Naive thymus-derived CD8-positive, alpha-beta T cell (primary cell): ENCODE measurements at places on chromosomes 16 and 17.

DNA sequence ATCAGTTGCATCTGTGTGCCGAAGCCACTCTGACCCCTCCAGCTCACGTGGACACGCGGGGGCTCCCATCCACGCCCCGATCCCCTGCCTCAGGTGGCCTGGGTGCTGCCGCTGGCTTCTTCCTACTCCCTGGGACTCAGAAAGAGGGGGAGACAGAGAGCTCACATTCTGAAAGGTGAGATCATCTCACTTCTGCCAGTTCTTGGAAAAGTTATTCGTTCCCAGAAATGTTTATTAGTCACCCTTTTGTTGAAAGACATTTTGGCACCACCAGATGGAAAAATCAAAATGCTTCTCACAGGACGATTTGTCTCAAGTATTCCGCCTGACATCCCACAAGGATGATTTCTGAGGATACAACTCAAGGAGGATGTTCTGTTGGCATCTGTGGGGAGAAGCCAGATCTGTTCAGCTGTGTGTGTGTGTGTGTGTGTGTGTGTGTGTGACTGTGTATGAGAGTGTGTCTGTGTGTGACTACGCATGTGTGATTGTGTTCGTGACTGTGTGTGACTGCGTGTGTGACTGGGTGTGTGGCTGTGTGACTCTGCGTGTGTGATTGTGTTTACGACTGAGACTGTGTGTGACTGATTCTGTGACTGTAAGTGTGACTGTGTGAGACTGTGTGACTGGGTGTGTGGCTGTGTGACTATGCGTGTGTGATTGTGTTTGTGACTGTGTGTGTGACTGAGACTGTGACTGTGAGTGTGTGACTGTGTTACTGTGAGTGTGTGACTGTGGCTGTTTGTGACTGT lies 207.3 kb downstream of the NTN1 start:
- no peak for DNase-seq

GRCh38 chr16:30458561-30459394 lies 13.1 kb upstream of the SEPHS2 start:
- peak; percentile 42 for DNase-seq

DNA sequence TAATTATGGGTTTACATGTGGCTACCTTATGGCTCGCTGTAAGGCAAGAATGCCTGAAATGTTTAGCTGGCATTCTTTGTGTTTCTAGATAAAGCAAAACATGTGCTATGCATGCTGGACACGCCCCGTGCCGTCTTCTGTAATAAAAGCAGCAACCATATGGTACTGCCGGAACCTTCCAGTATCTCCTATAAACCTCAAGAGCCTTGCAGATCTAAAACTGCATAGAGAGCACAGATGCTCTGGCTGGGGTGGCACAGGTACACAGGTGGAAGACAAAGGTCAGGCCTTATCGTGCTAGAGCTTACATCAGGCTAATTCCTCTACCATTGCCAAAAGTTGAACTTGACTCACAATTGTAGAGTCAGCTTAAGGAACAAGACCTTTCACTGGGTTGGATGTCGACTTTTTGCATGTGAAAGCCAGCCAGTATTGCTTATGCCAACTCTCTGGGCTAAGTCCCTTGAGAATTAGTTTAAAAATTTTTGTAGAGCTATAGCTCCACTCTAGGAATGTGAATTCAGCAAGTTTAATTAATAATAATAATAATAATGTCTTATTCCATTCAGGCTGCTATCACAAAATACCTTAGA lies 187.4 kb upstream of the CACNG5 start:
- DNase-seq: no peak

DNA sequence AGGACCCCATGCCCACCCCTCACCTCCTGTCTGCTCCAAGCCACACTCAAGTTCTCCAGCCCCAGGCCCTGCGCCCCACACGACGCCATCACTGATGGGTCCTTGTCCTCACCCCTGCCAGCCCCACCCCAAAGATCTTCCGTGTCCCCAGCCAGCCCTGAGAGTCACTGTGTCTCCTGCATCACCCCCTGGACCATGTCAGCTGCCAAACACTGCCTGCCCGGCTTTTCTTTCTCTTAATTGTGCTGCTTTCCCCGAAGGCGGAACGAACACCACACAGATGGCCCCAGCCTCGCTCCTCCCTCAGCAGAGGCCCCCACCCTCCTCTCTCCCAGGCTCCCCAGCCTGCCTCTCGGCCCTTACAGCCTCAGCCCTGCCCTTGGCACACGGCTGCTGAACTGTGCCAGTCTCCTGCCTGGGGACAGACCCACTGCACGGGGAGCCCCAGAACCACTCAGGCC lies 4.8 kb upstream of the GAA start:
- DNase-seq: no peak

GRCh38 chr17:57379895-57380434 lies 123.6 kb downstream of the MSI2 start:
- no peak for DNase-seq

DNA sequence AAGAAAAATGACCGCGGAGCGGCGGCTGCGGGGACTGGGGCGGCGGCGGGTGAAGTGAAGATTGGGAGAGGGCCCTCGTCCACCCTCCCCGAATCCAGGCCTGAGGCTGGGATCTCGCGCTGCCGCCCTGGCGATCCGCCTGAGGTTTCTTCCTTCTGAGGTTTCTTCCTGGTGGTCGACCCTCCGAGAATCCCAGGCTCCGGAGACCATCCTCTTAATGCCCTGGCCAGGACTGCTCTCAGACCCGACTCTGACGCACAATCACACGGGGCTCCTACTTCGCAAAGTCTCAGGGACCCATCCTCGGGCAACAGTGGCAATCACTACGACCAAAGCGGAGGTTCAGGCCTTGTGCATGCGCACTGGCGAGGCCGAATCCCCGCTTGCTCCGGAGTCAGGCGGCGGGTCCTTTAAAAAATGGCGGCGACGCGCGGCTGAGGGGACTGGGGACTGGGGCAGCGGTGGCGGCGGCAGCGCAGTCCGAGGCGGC lies 18.0 kb upstream of the KCNJ18 start:
- DNase-seq: no peak

- no peak for DNase-seq
Observed at GRCh38 chr16:79339863-79340262, 260.7 kb downstream of the MAF start.

DNA sequence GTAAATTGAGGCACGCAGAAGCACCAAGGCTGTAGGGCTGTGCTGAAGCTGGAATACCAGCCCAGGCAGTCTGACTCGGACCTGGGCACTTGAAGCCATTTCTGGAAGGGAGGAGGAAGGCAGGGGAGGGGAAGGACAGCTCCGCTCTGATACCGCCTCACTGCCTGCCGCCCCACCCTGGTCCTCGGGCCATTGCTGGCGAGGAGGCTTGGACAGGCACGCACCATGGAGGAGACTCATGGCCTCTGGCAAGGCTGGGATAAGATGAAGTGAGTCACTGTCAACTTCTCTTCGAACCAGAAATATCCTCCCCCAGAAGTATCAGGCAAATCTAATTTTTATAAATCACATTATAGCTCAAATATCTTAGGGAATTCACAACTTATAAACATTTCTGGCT lies 81.3 kb downstream of the SDK2 start:
- no peak for DNase-seq

DNA sequence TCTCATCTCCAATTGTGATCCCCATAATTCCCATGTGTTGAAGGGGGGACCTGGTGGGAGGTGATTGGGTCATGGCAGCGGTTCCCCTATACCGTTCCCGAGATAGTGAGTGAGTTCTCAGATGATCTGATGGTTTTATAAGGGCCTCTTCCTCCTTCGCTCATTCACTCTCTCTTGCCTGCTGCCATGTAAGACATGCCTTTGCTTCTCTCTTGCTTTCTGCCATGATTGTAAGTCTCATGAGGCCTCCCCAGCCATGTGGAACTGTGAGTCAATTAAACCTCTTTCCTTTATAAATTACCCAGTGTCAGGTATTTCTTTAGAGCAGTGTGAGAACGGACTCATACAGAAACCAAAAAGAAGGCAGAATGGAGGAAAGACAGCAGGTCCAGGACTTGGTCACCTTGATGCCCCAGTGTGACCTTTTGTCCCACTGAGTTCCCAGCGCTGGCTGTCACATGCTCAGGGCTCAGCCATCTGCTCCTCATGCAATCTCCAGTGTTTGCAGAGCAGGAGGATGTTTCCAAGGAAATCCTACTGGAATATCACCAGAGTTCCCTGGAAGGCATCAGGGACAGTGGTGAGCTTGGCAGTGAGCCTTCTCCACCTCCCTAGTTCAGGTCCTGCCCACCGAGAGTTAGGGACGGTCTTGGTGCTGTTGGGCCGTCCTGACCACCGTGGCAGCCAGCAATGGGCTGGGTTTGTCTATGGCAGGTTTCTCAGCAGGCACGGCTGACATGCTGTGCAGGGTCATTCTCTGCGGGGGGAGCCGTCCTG lies 96.7 kb downstream of the SEC14L1 start:
- DNase-seq: no peak

DNA sequence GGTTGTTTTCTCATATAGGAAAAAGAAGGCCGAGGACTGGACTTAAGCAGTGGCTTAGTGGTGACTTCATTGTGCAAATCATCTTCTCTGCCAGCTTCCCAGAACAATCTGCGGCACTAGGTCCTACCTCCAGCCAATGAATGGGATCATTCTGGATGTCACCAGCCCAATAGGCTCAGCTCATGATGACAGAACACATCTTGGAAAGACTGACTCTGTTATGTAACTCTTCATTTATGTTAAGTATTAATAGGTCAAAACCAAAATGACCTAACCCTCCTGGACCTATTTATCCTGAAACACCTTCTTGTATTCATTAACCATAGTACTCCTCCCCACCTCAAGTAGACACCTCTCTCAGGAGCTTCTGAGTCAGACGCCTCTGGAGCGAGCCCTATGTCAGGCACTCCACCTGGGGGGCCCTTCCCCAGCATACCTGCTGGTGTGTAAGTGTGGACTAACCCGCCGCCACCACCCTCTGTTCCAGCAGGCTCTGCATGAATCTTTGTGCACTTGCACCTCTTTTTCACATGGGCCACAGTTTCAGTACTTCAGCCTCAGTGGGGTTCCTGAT lies 7.2 kb downstream of the ARL2BP start:
- no peak for DNase-seq

GRCh38 chr16:28604186-28604565 lies 5.7 kb downstream of the SULT1A1 start:
- DNase-seq: no peak

DNA sequence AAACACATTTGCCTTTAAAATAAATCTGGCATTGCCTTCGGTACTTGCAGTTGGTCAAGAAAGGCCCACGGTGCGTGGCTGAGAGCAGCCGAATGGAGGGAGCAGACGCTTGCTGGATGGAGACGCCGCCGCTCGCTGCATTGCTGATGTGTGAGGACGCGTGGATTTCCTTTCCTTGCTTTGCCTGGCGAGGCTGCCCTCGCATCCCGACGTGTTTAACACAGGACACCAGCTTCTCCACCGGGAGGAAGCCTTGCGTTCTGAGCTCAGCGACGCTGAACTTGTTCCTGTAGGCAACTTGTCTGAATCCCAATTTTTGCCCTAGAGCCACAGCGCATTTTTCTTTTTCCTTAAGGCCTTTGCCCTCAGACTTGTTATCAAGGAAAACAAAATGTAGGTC lies 45.8 kb downstream of the COX4I1 start:
- DNase-seq: no peak
